ENCODE measurements at places on chromosomes 3 and 15.

DNA sequence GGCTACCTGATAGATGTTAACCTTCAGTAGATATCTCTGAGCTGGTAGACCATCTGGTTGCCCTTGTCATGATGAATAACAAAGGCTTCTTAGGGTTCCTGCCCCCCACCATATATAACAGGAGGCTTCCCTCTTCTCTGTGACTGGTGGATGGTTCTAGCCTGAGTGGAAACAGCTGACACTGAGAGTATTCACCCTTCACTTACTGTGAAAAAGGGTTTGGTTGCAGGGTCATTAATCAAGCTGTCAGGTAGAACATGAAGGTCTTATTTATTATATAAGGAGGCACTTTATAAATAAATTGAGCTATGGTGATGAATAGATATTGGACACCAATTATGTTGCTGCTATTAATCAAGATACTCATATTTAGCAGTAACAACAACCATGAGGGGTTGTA, 58.6 kb downstream of the CACNA2D3 start:
- no peak for DNase-seq

DNA sequence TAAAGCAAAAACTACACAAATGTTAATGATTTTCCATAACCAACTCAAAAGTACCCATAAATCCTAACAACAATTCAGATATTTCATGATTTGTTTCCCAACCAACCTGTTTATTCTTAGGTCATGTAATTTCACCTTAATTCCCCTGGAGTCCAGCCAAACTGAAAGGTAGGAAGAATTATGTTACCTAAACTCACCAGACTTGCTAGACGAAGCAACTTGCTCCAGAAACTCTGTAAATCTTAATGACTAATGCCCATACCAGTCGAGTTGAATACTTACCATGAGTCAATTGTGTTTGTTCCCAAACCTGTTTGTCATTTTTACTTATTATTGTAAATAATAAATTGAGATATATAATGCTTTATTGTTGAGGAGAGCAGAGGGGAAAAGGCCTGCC, 1030.0 kb downstream of the TBL1XR1 start:
- no peak for DNase-seq

DNA sequence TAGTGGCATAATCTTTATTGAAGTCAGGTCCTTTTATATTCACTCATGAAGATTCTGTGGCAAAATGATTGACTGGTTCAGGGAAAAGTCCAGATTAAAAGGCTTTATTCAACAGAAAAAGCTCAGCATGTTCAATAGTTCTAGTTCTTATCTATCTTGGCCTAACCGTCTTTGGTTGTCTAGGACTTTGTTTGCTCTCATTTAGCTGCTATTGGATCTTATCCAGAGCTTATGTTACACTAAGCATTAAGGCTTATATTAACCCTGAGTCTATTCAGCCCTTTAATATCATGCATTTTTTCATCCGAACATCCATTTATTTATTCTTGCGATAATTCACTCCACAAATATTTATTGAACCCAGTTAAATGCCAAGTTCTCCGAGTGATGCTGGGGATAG, 601.0 kb upstream of the SGO1 start:
- no peak for DNase-seq

DNA sequence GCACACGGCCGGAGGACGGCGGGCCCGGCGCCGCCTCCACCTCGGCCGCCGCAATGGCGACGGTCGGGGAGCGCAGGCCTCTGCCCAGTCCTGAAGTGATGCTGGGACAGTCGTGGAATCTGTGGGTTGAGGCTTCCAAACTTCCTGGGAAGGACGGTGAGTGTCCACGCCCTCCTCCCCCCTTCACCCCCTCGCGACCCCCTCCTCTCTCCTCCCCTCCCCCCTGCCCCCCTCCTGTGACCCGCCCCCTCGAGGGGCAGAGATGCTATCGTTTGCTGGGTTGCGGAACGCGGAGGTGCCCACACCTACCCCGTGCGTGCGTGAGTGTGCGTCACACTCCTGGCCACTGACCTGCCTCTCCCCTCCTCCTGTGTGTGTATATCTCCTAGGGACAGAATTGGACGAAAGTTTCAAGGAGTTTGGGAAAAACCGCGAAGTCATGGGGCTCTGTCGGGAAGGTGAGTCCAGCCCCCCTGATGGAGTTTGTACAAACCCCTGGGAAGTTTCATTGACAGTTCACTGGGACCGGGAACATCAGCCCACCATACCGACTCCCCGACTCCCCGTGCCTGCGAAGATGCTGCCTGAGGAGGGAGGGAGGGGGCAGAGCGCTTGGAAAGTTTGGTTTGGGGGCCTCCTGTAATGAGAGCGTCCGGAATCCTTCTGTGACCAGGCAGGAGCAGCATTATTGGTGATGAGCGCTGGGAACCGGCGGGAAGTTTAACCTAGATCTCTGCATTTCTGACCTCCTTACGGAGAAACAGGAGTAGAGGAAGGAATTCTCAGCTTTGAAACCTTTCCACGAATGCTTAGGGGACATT, 795 bp upstream of the SCAANT1 start:
- DNase-seq, result no peak

DNA sequence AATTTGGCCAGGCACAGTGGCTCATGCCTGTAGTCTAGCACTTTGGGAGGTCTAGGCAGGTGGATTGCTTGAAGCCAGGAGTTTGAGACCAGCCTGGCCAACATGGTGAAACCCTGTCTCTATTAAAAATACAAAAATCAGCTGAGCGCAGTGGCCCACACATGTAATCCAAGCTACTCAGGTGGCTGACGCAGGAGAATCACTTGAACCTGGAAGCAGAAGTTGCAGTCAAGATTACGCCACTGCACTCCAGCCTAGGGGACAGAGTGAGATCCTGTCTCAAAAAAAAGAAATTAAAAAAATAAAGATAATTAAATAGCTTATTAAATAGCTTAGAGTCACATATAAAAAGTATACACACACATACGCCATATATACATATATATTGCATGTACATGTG, 3.7 kb upstream of the TIPARP start:
- no peak for DNase-seq

GRCh38 chr15:71083349-71083748, 31.9 kb upstream of the THSD4 start:
- no peak for DNase-seq

GRCh38 chr3:186496016-186496415, 48.2 kb downstream of the CRYGS start:
- DNase-seq, result no peak

- DNase-seq, result no peak
Observed at GRCh38 chr3:11290743-11291680, 18.8 kb downstream of the ATG7 start.

- DNase-seq, result no peak
Observed at GRCh38 chr3:132703733-132704132, 18.5 kb downstream of the NPHP3 start.

DNA sequence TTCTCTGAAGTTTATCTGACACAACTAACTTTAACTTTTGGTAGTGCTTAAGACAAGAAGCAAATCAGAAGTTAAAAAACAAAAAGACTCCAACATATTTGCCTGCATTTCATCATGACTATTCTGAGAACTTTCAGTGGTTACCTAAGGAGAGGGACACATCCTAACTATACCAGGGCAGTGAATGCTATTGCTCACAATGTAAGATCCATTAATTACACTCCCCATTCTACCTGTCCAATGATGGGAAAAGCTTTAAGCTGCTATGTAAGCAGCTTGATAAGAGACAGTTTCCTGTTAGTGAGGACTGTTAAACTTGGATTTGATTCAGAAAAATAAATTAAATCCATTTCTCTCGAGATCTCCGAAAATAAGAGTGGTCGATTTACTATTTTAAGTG, 37.5 kb downstream of the SERPINI1 start:
- DNase-seq, result no peak

DNA sequence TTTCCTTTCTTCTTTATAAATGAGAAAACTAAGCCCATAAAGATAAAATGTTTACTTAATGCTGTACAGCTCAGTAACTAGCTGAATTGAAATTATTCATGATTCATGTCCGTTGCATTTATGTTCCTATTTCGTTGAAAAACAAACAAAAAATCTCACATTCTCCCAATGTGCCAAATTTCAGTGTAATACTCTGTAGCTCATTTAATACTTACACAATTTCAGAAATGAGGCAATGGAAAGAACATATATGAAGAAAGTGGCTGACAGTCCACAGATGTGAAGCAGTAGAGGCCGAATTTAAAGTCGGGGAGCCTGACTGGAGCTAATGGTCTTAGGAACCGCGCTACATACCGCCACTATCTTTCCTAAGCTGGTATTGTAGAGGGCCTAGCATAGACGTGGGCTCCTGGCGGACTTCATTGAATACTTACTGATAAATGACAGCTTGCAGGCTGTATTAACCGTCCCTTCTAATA, 651 bp downstream of the PLSCR2 start:
- DNase-seq, result no peak

GRCh38 chr15:80844011-80844732, 65.0 kb downstream of the CEMIP start:
- no peak for DNase-seq

DNA sequence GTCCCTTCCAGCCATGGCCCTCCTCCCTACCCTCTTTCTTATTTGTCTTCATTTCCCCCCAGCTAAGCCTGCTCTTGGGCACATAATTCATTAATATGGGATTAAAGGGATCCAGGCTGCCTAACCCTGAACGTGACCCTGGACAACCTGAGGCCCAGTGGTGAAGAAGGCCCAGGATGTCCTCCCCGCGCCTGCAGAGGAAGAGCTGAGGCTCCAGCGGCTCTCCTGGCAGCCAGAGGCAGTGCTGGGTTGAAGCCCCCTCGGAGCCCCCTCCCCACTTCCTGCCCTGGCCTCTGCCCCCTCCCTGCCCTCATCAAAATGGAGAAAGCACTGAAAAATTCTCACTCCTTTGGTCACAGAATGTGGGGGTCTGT, 96.5 kb upstream of the ATP2B2 start:
- DNase-seq, result no peak

DNA sequence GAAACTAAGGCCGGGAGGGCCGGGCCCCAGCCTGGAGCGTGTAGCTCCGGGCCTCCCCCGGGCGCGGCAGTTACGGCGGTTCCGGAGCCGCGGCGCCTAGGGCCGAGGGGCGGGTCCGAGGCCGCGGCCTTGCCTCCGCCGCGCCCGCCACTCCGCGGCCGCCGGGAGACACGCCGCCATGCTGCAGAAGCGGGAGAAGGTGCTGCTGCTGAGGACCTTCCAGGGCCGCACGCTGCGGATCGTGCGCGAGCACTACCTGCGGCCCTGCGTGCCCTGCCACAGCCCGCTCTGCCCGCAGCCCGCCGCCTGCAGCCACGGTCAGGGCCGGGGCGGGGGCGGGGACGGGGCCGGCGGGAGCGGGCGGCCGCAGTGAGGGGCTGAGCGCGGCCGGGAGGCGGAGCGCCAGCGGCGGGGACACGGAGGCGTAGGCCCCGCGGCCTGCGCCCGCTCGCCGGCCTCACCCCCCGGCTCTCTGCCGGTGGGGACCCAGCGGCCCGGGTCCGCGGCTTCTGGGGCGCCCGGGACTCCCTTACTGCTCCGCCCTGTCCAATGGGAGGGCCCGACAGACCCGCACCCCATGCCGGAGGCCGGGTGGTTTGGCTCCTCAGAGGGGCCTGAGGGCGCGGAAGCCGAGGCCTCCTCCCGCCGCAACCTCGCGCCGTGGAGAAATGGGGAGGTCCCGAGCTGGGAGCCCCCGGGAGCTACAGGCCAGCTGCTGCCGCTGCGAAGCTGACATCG, at the start of gene DIS3L:
TSS of gene DIS3L (plus strand) at position 150 of the 738 bp plus-strand sequence. CDS start at position 179, 29 bp downstream.
- DNase-seq, result no peak

DNA sequence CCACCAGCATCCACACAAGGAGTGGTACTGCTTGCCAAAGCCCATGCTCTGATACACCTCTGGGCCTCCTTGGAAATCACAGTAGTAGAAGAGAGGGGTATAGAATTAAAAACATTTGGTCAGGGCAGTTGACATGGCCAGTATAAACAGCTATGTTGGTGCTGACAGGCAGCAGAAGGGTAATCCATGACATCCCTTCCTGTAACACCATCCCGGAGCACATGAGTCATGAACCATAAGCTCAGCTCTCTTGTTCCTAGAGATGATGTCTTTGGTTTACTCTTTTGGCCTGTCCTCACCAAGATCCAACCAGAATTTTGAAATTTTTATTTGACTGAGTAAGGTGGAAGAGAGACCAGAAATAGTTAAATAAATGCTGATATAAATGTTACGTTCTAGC, 132.6 kb upstream of the CTDSPL start:
- DNase-seq, result no peak

GRCh38 chr3:145817870-145818483, 343.0 kb downstream of the PLOD2 start:
- no peak for DNase-seq

- DNase-seq, result no peak
Observed at GRCh38 chr15:41917767-41918430, 24.0 kb upstream of the SPTBN5 start.

DNA sequence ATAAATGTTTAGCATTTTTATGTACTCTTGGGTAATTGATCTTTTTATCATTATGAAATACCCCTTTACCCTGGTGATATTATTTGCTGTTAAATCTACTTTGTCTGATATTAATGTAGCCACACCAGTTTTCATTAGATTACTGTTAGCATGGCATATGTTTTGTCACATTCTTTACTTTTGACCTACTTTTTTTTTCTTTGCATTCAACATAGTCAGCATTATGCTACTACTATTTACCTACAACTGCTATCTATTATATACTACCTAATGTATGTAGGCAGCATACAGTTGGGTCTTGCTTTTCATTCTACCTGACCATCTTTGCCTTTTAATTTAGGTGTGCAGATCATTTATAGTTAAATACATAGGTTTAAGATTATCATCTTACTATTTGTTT, 1429.6 kb upstream of the ALCAM start:
- DNase-seq, result no peak

GRCh38 chr3:10492364-10493201, 12.8 kb downstream of the ATP2B2 start:
- no peak for DNase-seq

- DNase-seq, result no peak
Observed at GRCh38 chr3:8638994-8639658, 5.5 kb downstream of the SSUH2 start.

DNA sequence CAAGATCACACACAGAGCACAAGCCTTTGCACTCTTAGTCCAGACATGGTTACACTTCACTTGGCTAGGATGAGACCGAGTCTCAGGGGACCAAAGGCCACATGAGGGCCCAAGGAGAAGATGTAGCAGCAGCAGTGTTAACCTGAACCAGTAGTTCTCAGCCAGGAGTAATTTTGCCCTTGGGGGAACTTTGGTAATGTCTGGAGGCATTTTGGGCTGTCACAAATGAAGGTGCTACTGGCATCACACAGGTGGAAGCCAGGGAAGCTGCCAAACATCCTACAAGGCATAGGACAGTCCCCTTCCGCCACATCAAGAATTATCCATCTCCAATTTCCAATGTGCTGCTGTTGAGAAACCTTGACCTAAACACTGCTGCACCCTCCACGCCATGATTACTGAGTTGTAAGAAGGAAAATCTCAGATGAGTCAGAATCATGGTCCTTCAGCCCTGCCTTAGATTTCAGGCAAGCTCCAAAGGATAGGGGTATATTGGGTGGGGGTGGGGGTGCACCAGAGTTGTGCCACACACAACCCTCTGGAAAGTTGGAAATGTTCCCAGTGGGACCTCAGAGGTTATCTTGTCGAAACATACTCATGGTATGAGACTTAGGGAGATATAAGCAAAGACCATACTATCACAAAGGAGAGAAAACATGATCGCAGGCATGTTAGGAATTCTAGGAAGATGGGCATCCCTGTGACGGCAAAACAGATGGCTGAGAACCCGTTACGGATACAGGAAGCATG, 36.2 kb downstream of the SEMA5B start:
- DNase-seq, result no peak
